ENCODE measurements at places on chromosomes 12 and 14.

GRCh38 chr12:50699940-50700339 is 64.0 kb upstream of the ATF1 start:
- no peak for DNase-seq

- DNase-seq: no peak
These were observed 70.0 kb downstream of the PAPLN start for GRCh38 chr14:73307261-73307660.

GRCh38 chr12:93358058-93358457 is 19.7 kb upstream of the NUDT4 start:
- no peak for DNase-seq

GRCh38 chr12:27733052-27733656 is 22.5 kb downstream of the MRPS35 start:
- no peak for DNase-seq

DNA sequence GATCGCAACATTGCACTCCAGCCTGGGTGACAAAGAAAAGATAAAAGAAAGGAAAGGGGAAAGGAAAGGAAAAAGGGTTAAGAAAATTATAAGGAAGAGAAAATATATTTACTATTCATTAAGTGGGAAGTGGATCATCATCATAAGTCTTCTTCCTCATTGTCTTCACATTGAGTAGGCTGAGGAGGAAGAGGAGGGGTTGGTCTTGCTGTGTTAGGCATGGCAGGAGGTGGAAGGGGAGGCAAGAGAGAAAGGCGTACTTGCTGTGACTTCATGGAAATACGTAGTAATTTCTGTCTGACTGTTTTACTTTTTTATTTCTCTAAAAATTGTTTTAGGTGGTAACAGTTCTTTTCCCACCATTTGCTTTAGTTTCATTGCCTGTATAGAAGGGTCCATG is 26.2 kb downstream of the FAM177A1 start:
- no peak for DNase-seq

GRCh38 chr14:76963372-76963771 is 65.1 kb downstream of the IRF2BPL start:
- no peak for DNase-seq

- DNase-seq: no peak
These were observed 62.0 kb downstream of the DYRK2 start for GRCh38 chr12:67710582-67710981.

GRCh38 chr12:4951601-4952000 is 41.9 kb downstream of the KCNA1 start:
- no peak for DNase-seq

DNA sequence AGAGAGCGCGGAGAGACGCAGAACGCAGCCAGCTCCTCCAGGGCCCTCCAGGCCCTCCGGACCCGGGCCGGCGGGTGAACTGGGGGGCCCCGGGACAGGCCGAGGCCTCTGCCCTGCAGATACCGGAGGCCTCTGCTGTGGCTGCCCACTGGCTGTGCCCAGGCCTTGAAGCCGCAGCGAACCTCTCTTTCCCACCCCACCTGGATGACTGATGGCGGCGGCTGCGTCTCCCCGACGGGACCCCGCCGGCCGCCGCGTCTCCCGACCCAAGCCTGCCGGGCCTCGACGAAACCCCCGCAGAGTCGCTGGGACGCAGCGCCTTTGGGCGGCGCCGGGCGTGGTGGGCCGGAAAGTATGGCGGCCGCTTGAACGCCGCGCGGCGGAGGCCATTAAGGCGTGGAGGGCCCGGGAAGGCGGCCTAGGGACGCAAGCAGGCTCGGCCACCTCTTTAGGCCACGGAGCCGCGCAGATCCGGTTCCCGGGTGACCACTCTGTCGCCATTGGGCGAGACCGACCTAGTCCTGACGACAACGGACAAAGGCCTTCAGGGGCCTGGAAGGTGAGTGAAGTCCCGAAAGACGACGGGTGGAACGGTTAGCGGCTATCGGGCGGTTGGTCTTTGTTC is 8.4 kb upstream of the ERGIC2 start:
- DNase-seq: no peak

GRCh38 chr12:6552140-6552551 is 3.7 kb downstream of the IFFO1 start:
- no peak for DNase-seq

GRCh38 chr12:110505332-110505731 is 3.2 kb downstream of the RAD9B start:
- no peak for DNase-seq

DNA sequence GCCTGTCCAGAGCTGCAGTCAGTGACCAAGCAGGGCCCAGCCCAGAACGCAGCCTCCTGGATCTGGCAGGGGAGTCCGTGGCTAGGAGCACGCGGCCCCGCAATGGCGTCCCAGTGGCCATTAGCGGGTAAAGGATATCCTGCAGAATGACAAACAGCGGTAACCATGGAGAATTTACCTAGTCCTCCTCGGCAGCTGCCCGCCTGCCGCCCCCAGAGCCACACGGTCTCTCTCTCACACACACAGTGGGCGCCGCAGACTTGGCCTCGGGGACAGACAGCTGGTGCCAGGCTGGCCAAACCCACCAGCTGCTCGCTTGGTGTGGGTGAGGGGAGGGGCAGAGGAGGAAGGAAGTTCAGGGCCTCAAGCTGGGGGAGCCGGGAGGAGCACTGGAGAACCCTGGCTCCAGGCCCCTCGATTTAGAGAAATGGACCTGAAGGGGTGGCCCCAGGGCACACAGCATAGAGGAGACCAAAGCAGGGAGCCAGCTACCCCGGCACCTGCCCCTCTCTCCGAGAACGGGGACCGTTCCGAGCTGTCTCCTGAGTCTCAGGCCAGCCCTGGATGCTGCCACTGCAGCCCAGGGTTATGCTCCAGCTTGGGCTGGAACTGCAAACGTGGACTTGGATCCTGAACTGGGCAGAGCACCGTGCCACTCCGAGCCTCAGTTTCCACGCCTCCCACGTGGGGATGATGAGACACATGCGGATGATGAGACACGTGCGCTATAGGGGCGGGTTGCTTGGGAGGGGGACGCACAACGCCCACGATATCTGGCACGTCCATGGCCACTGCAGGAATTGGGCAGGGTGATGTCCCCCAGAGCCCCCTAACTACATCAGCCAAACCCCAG is 3.4 kb downstream of the CDK2AP1 start:
- no peak for DNase-seq
